ENCODE measurements at places on chromosomes 4 and X.

DNA sequence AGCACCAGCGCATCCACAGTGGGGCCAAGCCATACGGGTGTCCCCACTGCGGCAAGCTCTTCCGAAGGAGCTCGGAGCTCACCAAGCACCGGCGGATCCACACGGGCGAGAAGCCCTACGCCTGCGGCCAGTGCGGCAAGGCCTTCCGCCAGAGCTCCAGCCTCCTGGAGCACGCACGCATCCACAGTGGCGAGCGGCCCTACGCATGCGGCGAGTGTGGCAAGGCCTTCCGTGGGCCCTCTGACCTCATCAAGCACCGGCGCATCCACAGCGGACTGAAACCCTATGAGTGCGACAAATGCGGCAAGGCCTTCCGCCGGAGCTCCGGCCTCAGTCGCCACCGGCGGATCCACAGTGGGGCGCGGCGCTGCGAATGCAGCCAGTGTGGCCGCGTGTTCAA lies 13.6 kb downstream of the ZNF275 start:
- no peak for DNase-seq

DNA sequence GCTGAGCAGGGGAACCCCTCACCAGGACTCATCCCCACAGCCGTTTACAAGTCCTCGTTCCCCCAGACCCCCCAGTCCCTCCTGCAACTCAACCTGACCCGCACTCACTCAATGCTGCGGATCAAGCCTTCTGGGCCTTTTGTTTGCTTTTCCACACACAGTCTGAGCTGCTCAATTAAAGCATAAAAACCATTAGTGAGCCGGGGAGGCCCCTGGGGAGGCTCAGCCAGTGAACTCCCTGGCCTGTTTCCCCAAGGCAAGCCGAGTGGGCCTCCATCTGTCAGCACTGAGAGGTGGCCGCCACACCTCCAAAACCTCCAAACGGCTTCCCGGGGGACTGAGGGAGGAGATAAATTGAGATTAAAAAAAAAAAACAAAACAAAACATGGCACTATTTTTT lies 158.5 kb downstream of the SHOX start:
- DNase-seq: no peak

- DNase-seq: no peak
These were observed 85.0 kb upstream of the MTM1 start for GRCh38 chrX:150483356-150483985.

GRCh38 chrX:112818114-112819007 lies 22.3 kb downstream of the AMOT start:
- DNase-seq: no peak

DNA sequence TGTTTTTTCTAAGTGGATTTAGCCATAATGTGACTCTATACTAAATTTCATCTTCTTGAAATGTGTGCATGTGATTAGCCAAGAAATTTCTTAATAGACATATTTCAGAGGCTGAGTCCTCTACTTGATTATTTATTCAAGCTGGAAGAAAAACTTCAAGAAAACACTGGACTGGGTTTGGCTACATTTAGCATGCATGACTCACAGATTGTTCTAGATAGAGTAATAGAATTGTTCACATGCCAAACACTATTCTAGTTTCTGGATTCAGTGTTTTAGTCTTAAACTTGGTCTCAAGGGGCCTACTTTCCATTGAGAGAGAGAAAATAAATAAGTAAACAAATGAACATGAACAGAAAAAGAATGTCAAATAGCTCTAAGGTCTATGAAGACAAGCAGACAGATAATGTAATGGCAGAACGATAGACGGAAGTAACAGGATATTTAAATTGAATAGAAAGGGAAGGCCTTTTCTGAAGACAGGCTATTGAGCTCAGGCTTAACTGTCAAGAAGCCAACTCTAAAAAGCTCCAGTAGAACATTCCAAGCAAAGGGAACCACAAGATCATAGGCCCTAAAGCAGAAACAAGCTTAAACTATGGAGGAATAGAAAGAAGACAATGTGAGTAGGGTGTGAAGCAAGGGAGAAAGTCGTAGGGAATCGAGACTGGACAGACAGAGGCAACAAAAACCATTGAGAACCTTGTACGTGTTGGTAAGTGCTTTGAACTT lies 104.6 kb downstream of the TMEM144 start:
- no peak for DNase-seq

- no peak for DNase-seq
These were observed 247.4 kb downstream of the FMR1NB start for GRCh38 chrX:148228521-148228920.

DNA sequence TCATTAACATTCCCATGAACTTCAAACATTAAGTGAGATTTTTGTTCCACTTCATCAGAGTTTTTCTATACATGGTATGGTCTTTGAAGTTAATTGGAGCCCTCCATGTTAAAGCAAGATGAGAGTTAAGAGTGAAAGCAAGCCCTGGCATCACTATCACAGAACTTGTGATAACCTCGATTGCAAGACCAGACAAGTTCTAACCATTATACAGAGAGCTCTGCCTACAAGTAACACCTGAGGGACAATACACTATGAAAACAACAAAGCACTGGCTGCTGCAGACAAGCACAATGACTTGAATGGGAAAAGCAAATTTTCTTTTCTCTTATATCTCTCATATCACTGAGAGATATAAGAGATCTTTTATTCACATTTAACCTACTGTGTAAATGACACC lies 126.6 kb upstream of the GYPA start:
- no peak for DNase-seq

DNA sequence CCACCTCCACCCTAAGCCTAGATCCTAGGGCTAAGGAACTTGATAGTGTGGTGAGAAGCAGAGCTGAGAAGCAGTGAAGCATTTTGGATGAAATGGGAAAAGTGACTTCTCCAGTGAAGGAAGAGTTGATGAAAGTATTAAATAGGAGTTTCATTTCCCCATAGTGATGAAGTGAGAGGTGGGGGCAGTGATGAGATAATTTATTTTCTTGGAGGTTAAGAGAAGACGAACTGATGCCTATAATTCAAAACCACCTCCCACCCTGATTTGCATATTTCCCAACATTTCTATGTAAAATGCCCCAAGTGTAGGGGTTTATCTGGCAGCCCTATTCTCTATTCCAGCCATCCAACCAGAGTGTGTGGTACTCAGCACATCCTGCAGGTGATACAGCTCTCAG lies 6.3 kb downstream of the LONRF3 start:
- DNase-seq: no peak

DNA sequence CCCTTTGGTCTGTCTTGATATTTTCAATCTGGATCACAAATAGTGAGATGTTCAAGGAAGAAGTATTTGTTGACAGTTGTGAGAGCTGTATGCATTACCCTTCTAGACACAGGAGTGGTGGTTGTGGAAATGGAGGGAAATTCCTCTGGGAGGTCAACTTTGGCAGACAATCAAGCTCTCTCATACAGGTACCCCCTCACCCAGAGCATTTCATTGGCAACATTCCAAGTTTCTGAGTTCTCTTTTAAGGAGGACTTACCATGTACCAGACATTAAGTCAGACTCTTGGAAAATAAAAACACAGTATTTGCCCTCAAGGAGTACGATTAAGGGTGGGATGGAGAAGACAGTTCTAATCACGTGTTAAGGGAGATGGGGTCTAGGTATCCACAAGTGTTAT lies 45.3 kb downstream of the KLHL15 start:
- DNase-seq: no peak
